NCI-H187 (cell line): ENCODE measurements at places on chromosomes 7 and 10.
A peak's percentile ranks its signal among the peaks of the same experiment; 100 is the strongest.

DNA sequence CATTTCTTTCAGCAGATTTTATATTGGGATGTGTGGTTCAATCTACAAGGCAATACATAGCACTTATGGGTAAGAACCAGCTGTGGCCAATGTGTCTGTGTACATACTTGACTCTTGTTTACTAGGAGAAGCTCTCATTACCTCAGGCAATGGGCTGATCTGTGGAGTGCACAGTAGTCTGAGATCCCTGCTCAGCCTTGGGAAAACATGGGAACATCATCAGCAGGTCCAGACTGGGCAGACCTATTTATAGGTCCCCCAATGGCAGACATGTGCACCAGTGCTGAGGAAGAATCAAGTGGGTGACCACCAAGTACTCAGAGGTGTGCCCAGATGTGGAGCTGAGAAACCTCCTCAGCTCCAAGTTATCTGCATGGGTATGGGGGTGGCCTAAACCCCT, 349.7 kb downstream of the KIF20B start:
- peak; percentile 17 for DNase-seq

- DNase-seq, result no peak
Measured at GRCh38 chr10:21926358-21926925, 77.1 kb downstream of the DNAJC1 start.

- no peak for DNase-seq
Measured at GRCh38 chr7:14630048-14630447, 272.5 kb downstream of the DGKB start.

GRCh38 chr7:99498546-99498944, 1.5 kb downstream of the ZNF394 start:
- DNase-seq, result no peak

DNA sequence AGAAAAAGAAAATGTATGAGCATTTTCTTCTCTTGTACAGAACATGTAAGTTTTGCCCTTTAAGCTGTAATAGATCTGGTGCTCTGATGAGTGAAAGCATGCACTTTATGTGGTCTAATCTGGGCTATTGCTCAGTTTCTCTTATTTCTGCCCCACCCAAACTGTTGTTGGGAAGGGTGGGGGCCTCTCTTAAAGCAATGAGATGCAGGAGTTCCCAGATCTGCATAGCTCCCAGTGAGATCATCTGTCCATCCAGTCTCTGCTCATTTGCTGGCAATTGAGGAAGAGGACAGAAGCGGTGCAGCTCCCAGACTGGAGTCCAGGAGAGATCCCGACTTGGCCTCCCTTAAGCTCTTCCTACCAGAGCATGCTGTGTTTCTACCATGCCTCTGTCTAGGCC, 114.9 kb upstream of the SORCS3 start:
- no peak for DNase-seq

- no peak for DNase-seq
Measured at GRCh38 chr10:23436983-23437382, 1.9 kb upstream of the OTUD1 start.

- DNase-seq, result no peak
Measured at GRCh38 chr10:23373156-23373555, 28.6 kb upstream of the C10orf67 start.

GRCh38 chr7:87445897-87446296, 29.6 kb downstream of the ABCB4 start:
- no peak for DNase-seq

DNA sequence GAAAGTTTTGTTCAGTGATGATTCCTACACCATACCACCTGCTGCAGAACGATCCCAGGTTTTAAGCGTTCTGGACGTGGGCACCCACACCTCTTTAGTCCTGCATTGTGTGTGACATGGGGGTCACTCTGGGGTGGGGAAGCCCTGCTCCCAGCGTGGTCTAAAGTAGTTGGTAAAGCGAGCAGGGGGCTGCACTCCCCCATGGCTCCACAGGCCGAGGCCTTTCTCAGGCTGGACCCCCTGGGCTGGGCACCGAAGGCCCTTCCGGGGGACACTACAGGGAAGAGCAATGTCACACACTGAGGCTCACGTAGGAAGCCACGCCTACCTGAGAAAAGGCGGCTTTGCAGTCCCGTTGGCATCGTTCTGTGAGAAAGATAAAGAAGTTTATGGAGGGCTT, 12.3 kb downstream of the BRI3 start:
- DNase-seq, result no peak

- DNase-seq, result no peak
Measured at GRCh38 chr10:14327527-14327926, 3.2 kb downstream of the FRMD4A start.

DNA sequence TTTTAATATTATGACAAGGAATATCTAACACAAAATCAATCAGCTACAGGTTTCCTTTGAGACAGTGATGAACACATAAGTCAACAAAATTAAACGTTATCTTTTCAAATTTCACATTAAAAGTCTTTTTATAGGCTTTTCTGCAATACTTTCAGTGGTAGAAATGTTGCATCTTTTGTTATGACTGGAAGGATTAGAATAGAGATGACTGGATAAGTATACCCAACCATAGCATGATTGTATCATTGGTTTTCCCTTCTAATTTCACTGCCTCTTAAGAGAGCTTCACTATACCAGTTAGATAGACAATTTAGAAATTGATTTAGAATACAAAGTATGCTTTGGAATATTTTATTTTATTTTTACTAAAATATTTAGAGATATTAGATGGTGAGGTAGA, 273.9 kb downstream of the PHF14 start:
- DNase-seq, result no peak

DNA sequence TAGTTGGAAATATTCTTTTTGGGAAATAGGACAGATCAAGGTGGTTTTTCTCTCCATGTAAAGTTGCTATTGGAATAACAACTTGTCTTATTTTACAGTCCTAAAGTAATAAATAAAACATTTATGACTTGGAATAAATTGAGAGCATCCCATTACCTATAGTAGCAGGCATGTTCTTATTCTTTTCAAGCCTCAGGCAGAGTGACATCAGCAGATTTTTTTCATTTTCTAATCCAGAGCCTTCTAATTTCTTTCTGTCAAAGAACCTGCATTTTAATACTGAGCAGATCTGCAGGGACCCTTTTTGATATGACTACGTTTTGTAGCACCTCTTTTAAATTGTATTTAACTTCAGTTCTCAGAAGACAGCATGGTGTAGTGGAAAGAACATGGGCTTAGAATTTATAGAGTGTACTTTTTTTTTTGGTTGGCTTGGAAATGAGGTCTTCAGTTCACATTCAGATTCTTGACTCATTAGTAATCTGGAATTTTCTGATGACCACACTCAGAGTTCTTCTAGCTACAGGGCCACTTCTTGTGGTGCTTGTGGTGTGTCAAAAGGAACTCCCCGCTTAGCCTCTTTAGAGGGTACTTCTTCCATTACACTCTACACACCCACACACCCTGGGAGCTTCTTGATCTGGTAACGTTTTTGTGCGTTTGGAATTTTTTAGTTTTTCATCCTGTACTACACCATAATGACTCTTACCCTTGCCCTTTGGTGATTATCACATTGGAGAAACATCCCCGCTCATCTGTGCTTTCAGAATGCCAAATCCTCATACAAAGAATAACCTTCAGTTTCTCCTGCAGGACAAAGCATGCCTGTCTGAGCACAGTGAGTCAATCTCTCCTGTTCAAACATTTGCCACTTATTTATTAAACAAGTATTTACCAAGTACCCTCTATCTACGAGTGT, 34.6 kb downstream of the AGK start:
- DNase-seq, result no peak
